ENCODE measurements at places on chromosomes 1 and 21.

GRCh38 chr21:25373126-25374082, 233.9 kb downstream of the MRPL39 start:
- no peak for DNase-seq

GRCh38 chr1:6086762-6087376, 41.2 kb downstream of the KCNAB2 start:
- no peak for DNase-seq

GRCh38 chr1:150076066-150076465, 8.5 kb downstream of the VPS45 start:
- no peak for DNase-seq

DNA sequence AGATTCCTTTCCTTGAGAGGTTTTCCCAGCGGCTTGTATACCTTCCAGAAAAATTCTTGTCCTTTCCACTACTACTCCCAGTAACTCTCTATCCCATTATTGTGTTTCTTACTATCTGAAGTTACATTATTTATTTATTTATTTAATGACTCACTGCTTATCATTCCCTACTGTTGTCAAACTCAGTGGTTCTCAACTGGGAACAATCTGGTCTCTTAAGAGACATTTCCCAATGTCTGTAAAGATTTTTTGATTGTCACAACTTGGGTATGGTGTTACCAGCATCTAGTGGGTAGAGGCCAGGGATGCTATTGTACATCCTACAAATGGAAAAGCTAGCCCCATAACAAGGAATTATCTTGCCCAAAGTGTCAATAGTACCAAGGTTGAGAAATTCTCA, 771.5 kb upstream of the ADGRL2 start:
- DNase-seq = no peak

DNA sequence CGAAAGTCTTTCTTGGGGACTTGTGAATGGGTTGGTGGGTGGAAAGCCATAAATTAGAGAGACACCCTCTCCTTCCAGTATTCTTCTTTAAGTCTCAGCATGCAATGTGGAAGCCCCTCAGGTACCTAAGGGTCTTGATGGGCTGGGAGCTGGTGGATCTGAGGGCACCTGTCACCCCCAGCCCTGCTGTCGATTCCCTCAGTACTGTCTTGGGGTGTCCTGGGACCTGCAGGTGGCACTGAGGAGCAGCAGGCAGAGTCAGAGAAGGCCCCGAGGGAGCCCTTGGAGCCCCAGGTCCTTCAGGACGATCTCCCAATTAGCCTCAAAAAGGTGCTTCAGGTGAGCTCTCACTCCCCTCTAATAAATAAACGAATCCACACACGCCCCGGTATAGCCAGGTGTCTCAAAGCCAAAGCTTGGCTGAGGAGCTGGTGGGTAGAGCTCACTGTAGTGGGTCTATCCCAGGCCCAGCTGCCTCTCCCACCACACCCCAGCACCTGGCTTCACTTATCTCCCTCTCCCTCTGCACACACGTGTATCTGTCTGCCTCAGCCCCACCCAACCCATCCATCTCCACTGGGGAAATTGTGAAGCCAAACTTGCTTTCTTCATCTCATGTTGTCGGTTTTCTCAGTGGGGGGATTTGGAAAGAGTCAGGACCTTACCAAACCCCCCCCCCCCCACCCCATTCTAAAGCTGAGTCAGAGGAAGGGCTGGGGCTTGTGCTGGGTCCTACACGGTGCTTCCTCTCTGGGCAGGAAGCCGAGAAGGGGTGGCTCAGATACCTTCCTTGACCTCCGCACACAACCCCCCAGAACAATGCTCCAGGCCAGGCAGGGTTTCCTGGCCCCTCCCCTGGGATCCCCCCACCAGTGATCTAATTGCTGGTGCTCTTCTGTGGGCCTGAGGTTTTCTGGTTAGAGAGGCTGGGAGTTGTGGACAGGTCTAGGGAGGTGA, 1.6 kb downstream of the ADAM15 start:
- peak; percentile 32 for DNase-seq

DNA sequence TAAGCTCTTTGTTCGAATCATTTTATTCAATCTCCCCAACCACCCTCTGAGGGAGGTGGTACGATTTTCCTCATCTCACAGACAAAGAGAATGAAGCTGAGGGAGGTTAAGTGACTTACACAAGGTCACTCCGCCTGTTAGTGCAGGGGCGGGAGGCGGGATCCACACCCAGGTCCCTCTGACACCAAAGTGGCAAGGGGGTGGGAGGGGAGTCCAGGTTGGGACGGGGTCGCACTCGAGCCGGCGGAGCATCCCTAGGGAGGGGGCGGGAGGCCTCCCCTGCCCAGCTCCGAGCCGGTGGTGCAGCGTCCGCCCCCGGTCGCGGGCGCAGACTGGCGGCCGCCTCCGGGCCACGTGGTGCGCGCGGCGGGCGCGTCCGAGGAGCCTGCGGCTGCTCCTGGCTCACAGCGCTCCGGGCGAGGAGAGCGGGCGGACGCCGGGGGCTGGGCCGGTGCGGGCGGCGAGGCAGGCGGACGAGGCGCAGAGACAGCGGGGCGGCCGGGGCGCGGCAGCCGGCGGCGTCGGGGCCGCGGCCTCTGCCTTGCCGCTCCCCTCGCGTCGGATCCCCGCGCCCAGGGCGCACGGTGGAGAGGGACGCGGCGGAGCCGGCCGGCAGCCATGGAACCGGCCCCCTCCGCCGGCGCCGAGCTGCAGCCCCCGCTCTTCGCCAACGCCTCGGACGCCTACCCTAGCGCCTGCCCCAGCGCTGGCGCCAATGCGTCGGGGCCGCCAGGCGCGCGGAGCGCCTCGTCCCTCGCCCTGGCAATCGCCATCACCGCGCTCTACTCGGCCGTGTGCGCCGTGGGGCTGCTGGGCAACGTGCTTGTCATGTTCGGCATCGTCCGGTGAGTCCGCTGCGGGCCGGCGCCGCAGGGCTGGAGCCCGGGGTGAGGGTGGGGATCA, at the start of gene OPRD1:
OPRD1 (plus strand) TSS at position 405 of the 903 bp plus-strand sequence; CDS start at position 619, 214 bp downstream.
- no peak for DNase-seq

- peak; percentile 71 for DNase-seq
Observed at GRCh38 chr1:15684468-15685291, 560 bp downstream of the PLEKHM2 start.

GRCh38 chr1:19859876-19860275, 22.3 kb upstream of the OTUD3 start:
- no peak for DNase-seq

GRCh38 chr1:161287482-161288054, 22.2 kb downstream of the MPZ start:
- DNase-seq = no peak

DNA sequence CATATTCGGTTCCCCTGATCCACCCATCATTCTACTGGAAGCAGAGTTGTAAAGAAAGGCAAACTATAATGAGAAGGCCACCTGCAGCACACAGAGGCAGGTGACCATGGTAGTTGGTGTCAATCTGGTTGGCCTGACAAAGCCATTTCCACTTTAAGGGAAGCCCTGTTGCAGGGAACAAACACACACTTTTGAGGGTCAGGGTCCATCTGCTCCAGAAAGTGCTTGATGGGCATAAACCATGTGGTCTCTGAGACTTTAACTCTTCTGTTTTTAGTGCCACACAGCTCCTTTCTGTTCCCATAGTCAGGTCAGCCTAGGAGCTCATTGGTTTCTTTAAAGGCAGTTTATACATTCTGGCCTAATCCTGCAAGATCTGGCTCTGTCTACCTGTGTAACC, 17.5 kb upstream of the BOLA1 start:
- no peak for DNase-seq

DNA sequence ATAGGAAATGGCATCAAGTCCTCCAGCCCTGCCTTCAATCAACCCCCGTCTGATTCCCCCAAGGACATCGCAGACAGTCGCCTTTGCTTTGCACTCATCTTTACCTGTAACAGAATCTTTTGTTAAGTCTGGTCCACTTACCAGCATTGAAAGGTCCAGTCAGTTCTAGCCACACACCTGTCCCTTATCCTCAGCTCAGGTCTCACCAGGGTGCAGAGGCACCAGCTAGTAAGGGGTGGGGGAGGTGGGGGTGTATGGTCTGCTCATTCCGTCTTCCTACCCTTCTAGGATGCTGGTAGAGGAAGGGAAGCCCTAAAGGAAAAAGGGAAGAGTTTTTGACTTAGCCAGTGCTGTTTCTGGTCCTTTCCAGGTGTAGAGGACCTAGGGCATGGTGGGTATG, 427.7 kb downstream of the MATN1 start:
- no peak for DNase-seq
